ENCODE measurements at places on chromosomes 4 and X. TPM values are rescaled to one million over a fixed set of nuclear protein-coding genes. Genes with fewer than 3 reads are reported as not detected.
A peak's percentile ranks its signal among the peaks of the same experiment; 100 is the strongest.

Gene SGMS2
- 35.4 TPM for total RNA-seq

Gene F8A3
- total RNA-seq, result not detected

DNA sequence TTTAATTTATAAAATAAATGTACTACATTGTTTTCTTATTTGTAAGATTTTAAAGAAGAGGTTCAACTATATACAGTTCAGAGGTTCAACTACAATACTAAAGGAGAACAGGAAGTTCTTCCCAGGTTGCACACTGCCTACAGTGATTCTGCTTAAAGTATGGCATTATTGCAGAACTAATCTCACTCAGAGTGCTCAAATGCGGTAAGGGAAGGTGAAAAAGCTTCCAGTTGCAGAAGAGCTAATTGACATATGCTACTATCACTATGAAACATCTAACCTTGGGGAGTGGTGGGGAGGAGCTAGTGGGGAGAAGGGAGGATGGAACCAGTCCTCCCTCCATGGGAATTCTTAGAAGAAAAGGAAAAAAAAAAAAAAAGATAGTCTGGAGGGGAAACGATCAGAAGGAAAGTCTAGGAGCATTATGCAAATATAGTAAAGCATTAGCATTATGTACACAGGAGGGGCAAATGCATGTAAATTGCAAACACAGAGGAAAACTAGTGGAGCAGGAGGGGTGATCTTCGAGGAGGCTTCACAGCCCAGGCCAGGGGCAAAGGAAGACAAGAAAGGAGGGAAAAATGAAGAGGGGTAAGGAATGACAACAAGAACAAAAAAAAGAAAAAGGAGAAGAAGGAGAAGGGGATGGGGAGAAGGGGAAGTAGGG is 32.0 kb upstream of the MMAA start:
- DNase-seq, result no peak

- DNase-seq, result no peak
Measured at GRCh38 chr4:30559481-30559880, 160.7 kb upstream of the PCDH7 start.

Gene YIPF7
- total RNA-seq, result not detected

Gene EMCN
- total RNA-seq, result not detected

GRCh38 chr4:120314969-120315368 is 248.3 kb upstream of the MAD2L1 start:
- no peak for DNase-seq

DNA sequence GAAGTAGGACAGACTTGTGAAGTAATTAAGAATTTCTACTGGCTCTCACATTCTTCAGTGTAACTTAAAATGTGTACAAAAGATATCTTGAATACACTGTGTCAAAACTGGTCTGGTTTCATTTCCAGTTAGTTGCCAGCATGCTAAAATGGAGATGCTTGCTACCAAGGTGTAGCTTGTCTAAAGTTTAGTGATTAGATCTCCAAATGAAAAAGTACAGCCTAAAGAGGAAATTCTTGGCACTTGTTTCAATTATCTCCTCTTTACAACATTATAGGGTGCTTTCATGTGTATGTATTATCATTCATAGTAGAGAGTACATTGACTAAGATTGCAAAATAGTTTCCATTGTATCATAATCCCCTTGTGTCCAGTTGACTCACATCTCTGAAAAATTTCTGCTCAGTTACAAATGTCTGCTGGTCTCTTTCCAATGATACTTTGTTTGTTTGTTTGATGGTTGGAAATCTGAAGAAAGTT is 97.3 kb upstream of the SPRY1 start:
- DNase-seq, result peak; percentile 32

Measured in foreskin keratinocyte (primary cell).